Hypothalamus (tissue), 51 donors: ENCODE measurements at places on chromosomes 1 and 21.

- no peak for DNase-seq
Measured at GRCh38 chr1:204487256-204487615, 7.4 kb downstream of the PIK3C2B start.

GRCh38 chr1:89723863-89724262 is 90.9 kb downstream of the LRRC8C start:
- peak; percentile 17 for DNase-seq

DNA sequence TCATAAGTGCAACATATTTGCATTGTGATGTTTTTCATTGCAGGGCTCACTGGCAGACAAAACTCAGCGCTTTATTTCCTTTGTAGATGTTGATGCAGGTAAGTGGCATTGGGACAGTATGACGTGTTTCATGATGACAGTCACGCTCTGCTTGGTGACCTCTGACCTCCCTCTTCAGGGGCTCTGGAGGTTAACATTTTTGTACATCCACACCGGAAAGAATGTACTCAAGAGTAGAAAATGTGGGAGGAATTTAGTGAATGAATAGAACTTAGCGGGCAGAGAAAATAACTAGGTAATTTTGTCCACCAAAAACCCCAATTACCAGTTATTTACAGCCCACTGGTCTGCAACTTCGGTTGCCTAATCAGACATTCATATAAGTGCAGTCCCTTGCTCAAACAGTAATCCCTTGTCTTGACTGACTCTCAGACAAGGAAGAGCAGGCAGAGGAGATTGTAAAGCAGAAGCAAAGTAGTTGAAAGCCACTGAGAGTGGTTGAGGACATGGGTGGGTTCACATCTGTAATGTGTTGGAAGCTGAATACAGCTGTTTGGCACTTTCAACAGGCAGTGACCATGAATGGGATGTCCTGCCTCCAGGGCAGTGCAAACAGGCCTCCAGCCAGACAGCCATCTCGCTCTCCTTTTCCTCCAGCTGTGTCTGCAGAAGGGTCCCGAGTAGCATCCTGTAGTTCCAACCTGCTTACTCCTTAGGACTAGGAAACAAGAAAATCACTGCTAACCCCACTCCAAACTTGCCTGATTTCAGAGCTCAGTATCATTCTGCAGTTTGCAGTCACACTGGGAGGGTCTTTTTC is 188.9 kb downstream of the NRIP1 start:
- no peak for DNase-seq

GRCh38 chr1:16158993-16159831 is 3.3 kb upstream of the EPHA2 start:
- DNase-seq, result no peak

DNA sequence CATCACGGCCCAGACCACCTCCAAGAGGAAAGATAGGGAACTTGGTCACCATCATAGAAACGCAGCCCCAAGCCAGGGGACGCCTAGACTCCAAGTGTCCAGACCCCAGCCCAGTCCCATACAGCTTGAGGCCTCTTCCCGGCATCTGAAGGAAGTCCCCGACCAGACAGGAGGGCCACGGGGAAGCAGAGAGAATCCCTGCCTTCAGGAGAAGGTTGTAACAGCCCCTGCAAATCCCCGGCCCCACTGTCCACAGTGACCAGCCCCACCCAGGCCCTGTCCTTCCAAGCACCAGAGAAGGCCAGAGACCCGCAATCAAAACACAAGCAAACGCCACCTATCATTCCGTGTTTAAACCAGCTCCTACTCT is 1.7 kb downstream of the SLC19A1 start:
- DNase-seq, result no peak

- no peak for DNase-seq
Measured at GRCh38 chr21:44867999-44868700, 5.3 kb downstream of the PTTG1IP start.

DNA sequence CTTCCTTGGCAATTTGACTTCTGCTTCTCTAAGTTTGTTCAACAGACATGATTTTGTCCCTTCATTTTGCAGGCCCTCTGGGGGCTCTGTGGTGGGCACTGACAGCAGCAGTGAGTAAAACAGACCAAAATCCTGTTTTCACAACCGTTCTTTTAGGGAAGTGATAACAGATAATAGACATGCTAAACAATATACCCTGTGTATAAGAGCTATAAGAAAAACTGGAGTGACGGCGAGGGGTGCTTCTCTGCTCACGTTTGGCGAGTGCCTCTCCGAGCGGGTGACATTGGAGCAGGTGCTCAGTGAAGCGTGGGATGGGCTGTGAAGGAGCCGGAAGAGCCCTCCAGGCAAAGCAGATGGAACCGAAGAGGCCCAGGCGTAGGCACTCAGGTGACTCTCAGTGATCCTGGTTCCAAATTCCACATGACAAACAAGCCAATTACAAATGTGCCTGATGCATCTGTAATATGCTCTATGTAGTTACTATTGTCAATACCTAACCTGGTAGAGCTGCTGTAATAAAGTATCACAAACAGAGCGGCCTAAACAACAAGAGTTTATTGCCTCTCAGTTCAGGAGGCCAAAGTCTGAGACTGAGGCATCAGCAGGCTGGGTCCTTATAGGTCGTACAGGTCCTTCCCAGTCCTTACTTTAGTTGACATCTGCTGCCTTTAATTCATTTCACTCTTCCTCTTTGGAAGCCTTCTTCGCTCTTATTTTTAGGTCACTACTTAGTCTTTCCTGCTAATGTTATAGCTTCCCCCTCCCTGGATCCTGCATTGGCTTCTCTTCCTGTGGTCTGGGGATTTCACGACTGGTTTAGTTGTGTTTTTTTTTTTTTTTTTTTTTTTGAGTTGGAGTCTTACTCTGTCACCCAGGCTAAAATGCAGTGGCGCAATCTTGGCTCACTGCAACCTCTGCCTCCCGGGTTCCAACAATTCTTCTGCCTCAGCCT is 20.1 kb downstream of the OR2B11 start:
- DNase-seq, result no peak

DNA sequence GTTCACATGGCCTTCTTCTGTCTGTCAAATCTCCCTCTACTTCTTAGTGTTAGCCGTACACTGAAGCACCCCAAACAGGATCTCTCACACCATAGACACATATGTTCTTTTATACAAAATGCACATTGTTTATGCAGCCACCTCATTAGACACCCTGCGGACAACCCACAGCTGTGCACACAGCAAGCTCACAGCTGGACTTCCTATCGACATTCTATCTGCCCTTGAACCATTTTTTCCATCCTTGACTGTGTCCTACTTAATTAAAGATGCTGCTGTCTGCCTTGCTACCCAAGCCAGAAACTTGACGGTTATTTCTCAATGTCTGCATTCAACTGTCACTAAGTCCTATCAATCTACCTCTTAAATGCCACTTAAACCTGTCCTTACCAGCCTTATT is 3.2 kb upstream of the ZBTB21 start:
- DNase-seq, result no peak
